Forelimb muscle (tissue), 1 donor: ENCODE measurements at places on chromosomes 3 and 15.

GRCh38 chr3:106946866-106947265 is 430.4 kb upstream of the CCDC54 start:
- DNase-seq: no peak

- peak; percentile 71 for DNase-seq
Measured at GRCh38 chr15:74695597-74696397, at the start of gene EDC3. TSS of gene EDC3 (minus strand) at chr15:74696024. CDS start at chr15:74675124, 20,900 bp downstream.

- DNase-seq: no peak
Measured at GRCh38 chr3:158261371-158261991, 151.6 kb downstream of the RSRC1 start.

DNA sequence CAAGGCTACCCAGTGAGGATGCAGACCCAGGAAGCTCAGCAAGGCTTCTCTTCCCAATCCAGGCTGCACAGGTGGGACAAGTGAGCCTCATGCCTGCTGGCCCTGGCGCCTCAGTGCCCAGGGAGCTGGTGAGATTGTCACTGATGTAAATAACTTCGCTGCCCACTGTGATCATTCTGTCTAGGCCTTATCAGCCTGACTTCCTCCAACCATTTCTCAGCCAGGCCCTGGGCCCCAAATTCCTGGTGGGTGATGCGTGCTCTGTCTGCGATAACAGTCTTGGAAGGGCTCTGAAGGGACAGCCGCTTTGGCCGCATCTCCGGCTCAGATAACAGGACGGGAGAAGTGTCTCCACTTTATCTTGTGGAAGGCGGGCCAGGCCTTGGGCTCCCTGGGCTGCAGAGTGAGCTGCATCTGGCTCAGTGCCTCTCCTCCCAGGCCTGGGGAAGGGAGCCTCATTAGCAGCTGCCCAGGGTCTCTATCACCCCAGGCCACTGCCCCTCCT is 2.2 kb upstream of the FBLN2 start:
- no peak for DNase-seq

DNA sequence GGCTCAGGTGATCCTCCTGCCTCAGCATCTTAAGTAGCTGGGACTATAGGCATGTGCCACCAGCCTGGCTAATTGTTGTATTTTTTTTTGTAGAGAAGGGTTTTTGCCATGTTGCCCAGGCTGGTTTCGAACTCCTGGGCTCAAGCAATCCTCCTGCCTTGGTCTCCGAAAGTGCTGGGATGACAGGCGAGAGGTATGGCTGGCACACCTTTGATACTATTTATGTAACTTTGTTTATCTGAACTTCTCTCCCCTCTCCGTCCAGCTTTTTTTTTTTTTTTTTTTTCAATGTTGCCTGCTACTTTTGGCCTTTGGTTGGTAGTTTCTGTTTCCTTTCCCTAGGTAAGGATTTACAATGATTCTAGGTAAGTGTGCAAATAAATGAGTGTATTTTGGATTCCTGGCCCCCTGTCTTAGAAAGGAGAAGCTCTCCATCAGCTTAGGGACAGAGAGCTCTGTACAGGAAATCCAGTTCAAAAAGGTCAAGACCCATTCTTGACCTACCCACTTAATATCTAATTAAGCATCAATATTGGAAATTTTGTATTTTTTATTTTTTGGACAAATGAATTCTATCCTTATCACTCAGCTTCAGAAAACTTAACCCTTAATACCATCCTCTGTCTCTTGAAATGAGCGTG is 6.8 kb downstream of the ARL6IP5 start:
- no peak for DNase-seq

DNA sequence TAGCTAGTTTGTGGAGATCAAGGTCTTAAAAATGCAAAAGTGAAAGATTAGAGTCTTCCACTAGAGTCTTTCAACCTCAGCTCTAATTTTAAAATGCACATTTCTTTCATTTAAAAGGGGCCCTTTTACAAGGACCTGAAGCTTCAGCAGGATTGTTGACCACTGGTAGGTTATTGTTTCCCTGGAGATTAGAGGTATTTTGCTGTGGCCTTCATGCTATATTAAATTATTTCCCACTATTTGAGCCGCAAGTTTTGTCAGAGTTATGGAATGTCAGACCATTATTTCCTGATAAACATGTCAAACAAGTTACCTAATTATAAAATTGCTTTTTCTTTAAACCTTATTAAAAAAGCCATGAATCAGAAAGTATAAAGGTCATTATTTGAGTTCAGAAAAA is 103.1 kb upstream of the CCNL1 start:
- no peak for DNase-seq

- DNase-seq: no peak
Measured at GRCh38 chr3:50319894-50320625, 2.5 kb downstream of the HYAL2 start.

DNA sequence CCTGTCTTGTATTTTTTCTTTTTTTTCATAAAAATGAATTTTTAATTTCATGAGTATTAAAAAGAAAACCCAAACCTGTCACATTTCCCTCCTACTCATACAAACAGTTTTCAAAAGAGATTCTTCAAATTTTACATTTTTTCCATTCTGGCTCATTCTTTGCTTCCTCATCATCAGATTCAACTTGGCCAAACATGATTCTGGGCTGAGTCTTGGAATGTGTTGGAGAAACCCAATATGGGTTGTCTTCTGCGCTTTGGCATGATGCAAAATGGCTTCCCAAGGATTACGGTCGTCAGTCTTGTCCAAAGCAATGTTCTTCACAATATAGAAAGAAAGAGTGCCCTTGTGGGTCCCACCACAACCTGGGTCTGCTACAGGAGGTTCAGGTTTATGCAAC is 12.4 kb upstream of the TM4SF4 start:
- DNase-seq: no peak

DNA sequence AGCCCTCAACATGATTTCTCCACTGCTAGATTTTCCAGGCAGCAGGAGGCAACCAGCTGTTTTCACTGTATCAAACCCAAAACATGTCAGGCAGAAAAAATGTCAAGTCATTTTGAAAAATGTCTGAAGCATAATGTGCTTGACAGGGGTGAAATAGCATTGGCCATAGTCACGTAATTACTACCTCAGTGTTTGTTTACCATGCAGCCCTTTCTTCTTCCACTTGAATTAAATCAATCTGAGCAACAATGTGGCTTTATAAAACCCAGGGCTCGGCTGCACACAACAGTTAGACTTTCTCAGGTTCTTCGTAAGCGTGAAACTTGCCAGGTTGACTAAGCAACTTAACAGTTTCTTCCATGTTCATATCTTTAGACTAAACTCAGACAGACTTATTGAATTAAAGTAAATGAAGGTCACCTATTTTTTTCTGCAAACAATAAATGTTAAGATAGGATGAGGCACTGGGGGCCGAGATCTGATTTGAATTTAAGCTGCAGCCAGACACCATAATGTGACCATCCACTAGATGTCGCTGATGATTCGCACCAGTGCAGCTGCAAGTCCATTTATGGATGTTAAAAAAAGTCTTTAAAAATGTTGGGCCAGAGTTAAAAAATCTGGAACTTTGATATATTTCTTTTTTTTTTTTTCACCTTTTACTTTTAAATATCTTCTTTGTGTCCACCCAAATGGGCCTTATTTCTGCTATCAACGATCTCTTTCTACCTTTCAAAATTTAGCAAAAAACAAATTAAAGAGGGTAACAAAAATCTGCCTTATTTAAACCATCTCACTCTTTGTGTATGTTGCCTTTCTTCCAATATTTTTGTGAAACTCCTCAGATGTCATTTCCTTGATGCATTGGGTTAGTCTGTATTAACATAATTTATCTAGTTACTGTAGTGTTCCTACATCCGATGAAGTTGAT is 305.9 kb downstream of the CACNA2D3 start:
- DNase-seq: peak; percentile 75

DNA sequence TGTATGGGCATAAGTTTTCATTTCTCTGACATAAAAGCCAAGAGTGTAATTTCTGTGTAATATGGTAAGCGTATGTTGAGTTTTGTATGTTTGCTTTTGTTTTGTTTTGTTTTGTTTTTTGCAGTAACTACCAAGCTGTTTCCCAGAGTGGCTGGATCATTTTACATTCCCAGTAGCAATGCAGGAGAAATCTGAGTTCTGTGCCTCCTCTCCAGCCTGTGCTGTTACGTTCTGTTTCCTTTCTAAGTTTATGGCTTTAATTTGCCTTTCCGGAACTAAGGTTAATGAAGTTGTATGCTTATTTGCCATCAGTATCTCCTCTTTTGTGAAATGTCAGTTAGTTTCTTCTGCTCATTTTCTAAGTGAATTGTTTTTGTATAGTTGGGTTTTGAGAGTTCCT is 307.8 kb downstream of the GABRG3 start:
- DNase-seq: peak; percentile 6

- DNase-seq: no peak
Measured at GRCh38 chr3:155431856-155432570, 138.5 kb upstream of the STRIT1 start.

- DNase-seq: no peak
Measured at GRCh38 chr3:183980403-183980802, 37.3 kb downstream of the ABCC5 start.

DNA sequence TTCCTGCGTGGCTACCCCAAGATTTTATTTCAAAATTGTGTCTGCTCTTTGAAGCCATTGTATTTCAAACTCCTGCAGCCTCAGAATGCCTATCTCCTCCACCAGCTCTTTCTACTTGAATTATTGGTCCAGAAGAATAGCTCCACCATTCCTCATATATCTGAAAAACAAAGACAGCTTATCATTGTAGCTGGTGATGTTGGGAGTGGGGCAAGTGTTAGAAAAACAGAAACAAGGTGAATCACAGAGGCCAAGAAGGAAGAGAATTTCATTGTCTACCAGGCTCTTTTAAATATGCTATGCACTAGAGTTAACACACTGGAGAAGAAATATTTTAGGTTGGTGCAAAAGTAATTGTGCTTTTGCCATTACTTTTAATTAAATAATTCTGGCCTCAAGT is 307.9 kb upstream of the ROPN1 start:
- no peak for DNase-seq

GRCh38 chr3:29922992-29923746 is 642.3 kb downstream of the RBMS3 start:
- peak; percentile 60 for DNase-seq

DNA sequence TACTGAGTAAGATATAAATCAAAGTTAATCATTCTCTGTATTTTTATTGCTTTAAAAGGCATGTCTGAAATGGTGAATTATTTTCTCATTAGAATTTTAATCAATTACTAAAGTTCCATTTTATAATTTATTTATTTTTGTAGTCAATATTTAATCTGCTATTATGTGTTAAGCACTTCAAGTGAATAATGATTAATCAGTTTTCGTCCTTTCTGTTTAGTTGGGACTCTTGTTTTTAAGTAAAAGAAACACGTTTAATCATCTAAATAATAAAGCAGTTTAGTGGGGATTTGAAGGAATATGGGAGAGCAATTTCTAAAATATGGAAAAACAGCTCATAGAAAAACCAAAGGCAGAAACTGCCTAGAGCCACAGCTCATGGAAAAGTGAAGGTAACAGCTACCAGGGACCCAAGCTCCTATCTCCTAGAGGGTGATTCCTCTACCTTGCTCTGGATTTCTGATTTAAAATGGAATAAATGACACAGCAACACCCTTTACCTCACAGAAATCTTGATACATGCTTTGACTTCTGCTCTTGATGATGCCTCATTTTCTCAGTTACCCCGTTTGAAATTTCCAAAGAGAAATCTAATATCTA is 28.0 kb upstream of the SUCNR1 start:
- DNase-seq: no peak

- no peak for DNase-seq
Measured at GRCh38 chr15:39997031-39997430, 42.0 kb downstream of the SRP14 start.

GRCh38 chr3:124428372-124429128 is 301.7 kb upstream of the UMPS start:
- DNase-seq: no peak

GRCh38 chr3:153111016-153111415 is 51.0 kb upstream of the RAP2B start:
- no peak for DNase-seq

DNA sequence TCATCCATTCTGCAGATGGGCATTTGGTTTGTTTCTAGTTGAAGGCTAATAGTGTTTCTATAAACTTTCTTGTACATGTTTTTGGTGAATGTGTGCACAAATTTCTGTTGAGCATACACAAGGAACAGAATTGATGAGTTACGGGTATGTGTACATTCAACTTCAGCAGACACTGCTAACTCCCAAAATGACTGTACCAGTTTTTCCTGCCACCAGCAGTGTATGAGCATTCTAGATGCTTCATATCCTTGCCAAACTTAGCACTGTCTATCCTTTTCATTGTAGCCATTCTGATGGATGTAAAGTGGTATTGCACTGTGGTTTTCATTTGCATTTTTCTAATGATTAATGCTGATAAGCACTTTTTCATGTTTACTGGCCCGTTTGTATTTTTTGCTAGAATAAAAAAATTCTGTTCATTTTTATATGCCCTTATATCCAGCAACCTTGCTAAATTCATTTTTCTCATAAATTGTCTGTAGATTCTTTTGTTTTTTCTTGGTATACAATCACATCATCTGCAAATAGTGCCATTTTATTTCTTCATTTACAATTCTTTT is 110.2 kb downstream of the ATP1B3 start:
- no peak for DNase-seq

DNA sequence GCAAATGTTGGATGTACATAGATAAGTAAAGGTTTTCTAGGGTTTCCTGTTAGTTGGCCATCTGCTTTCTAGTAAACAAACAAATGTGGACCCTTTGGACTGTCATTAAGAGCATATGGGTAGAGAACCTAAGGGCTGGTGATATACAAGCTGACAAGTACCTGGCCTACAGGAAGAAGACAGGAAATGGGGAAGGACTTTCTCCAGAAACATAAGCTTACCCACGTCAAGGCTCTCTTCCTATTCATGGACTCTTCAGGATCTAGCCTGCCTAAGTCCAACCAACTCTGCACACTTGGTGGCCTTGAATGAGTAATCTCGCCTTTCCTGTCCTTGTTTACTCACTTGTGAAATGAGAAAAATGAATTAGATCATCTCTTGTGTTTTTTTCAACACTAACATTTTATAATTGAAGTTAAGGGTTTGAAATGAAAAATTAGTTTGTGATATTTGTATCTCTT is 22.2 kb upstream of the GOLIM4 start:
- no peak for DNase-seq

DNA sequence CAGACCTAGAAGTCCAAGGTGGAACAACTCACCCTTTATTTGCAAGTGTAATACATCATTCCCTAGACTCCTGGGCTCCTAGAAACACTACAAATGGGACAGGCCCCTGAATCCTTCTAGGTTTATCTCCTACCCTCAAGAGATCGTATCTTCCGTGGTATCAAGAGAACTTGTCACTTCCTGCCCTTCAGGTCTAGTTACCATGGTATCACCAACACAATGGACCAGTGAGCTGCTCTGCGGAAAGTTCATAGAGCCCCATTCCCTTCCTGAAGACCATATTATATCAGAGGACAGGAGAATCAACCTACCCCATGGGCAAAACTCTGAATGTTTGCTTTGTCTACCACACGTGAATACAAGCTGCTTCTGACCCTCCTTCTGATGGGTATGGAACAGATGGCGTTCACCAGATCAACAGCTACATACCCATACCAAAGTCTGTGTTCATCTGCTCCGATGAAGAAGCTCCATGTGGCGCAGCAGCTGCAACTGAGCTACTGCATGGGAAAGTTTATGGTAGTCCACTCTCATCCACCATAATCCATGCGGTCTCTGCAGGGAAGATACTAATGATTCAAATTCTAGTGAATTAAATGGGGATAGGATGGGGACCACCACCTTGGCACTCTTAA is 84.6 kb upstream of the KLF13 start:
- no peak for DNase-seq

- no peak for DNase-seq
Measured at GRCh38 chr3:170999737-171000242, 26.7 kb downstream of the SLC2A2 start.

GRCh38 chr3:121998611-121999473 is 23.2 kb downstream of the ILDR1 start:
- no peak for DNase-seq
